T-helper 22 cell (primary cell): ENCODE measurements at places on chromosomes 5 and 9.

GRCh38 chr9:37300620-37301019 lies 121.9 kb upstream of the GRHPR start:
- DNase-seq, result no peak

GRCh38 chr9:137757613-137758029 lies 120.0 kb upstream of the CACNA1B start:
- DNase-seq, result no peak

DNA sequence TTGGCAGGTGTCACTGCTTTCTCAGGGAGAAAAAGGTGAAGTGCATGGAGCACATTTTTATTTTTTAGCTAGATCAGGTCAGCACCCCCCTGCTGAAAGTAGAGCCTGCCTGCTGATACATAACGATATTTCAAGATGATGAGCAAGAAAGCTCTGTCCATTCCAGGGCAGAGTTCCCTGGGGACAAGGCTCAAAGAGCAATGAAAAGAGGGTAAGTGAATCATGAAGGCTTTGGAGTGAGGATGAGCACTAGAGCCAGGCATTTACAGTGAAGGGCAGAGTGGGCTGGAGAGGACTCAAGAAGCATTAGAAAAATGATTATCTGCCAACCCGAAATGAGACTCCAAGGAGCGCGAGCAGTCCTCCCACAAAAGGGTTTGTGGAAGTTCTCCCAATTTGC lies 345.7 kb downstream of the TLE4 start:
- DNase-seq, result no peak

DNA sequence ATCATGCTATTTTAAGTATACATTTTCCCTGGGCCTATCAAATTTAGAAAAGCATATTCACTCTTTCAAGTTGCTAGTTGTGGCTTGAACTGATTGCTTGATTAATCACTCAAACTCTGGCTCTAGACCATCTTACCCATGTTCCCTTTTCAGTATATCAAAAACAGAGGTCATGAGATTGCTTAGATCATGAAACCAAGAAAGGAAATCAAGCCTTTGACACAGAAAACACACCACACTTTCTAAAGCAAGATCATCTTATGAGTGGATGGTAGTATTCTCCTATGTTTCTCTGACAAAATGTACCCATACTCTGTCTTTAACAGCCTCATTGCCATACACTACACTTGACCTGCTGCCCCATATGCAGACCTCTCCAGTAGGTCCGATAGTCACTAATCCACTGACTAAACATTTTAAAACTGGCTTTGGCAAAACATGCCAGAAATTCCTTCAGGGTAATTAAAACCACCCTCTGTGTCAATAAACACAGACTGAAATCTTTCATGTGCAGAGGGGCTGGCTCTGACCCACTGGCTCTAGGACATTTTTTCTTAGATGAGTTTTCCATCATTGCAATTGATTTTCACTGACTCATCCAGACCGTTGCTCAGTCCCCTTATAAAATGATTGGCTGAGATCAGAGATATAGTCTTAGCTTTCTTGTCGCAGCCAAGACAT lies 18.2 kb downstream of the PPP2R2B start:
- DNase-seq, result no peak

DNA sequence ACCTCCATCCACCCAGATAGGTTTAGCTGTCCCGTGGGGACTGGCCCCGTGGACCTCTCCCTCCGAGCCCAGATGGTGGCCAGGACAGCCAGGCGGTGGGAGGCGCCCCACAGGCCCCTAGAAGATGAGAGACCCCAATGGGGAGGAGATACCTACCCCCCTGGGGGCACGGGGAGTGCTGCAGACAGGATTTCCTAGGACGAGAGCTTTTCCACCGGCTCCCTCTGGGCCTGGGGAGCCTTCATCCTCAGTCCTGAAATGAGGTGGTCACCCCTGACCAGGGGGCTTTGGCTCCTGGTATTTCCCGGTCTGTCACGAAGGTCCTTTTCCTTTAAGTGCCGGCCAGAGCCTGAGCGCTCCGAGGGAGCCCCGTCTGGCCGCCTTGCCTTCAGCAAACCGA lies 46.8 kb downstream of the MRPL36 start:
- DNase-seq, result no peak

- no peak for DNase-seq
Observed at GRCh38 chr9:131562032-131562959, 17.0 kb downstream of the PRRT1B start.

DNA sequence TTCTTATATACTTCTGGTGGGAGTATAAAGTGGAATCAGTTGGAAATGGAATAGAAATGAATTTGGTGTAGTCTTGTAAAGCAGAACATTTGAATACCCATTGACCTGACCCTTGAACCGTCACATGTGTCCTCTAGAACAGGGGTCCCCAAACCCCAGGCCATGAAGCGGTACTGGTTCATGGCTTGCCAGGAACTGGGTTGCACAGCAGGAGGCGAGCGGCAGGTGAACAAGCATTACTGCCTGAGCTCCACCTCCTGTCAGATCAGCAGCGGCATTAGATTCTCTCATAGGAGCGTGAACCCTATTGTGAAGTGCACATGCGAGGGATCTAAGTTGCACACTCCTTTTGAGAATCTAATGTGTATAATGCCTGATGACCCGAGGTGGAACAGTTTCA lies 80.0 kb downstream of the RANBP17 start:
- DNase-seq, result no peak

DNA sequence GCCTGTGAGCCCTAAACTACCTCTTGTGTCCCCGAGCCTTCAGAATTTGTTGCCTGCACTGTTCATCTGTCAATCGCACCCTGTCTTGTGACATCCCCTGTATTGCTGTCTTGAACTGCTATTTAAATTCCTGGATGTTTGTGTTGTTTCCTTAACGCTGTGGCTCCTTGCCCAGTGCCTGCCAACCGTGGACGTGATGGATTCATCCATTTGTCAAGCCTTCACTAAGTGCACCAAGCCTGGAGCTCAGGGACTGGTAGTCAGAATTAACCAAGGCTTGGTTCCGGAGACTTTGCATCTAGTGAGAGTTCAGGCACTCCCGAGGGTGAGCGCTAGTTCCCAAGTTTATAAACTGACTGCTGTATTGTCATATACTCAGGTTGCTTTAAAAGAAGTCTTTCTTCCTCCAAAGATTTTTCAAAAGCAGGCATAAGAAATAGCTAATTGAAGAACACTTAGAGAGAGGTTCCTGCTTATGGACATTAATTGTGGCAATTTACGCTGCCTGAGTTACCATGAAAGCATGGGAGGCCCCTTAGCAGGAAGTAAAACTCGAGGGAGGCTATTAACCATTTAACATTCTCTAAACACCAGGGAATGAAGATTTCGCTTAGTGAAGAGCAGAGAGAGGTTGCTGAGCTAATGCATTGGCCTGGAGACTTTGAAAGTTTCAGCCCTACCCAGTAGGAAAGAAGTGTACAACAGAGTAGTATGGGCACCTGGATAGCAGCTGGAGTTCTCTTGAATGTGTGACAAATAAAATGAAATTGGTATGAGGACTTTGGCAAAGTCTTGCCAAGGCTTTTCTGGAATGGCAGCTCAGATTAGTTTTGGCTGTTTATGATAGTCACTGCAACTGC lies 29.0 kb downstream of the RGS3 start:
- no peak for DNase-seq

GRCh38 chr5:179769271-179769670 lies 24.5 kb upstream of the LTC4S start:
- no peak for DNase-seq

GRCh38 chr9:21904776-21905175 lies 89.4 kb downstream of the CDKN2A start:
- DNase-seq, result no peak

- no peak for DNase-seq
Observed at GRCh38 chr9:97480749-97481148, 20.7 kb upstream of the TMOD1 start.

DNA sequence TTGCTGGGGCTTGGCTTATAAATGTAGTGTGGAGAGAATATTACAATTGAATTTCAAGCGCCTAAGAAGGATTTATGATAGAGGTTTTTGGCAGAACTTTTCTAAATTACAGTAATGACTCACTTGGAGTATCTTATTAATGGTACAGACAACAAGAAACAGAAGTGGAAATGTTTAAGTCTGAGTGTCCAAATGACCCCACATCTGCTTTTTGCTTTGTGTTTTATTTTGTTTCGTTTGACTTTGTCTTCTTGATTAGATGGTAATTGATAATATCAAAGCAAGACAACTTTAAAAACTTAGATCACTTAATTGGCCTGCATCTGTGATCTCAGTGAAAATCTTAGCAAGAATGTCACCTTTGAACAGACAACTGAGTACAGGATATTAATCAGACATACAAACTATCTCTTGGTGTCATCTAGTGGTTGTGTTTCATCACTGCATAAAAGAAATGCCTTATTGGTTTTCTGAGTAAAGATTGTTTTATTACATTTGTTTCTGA lies 577.4 kb downstream of the ISL1 start:
- DNase-seq, result no peak

- DNase-seq, result no peak
Observed at GRCh38 chr9:133120501-133121197, 391 bp downstream of the RALGDS start.

DNA sequence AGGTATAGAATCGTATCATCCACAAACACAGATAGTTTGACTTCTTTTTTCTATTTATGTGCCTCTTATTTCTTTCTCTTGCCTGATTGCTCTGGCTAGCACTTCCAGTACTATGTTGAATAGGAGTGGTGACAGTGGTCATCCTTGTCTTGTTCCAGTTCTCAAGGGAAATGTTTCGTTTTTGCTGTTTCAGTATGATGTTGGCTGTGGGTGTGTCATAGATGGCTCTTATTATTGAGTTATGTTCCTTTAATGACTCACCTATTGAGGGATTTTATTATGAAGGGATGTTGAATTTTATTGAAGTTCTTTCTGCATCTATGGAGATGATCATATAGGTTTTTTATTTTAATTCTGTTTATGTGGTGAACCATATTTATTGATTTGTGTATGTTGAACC lies 70.3 kb downstream of the ENC1 start:
- DNase-seq, result no peak

DNA sequence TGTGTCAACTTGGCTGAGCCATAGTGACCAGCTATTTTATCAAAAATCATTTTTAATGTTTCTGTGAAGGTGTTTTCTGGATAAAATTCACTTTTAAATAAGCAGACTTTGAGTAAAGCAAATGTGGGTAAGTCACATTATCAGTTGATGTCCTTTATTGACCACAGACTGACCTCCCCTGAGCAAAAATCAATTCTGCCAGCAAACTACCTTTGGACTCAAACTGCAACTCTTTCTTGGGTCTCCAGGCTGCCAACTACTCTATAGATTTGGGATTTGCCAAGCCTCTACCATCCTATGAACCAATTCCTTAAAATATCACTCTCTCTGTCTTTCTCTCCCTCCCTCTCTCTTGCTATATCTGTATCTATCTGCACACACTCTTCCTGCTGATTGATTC lies 1571.7 kb upstream of the NUDT12 start:
- no peak for DNase-seq

- no peak for DNase-seq
Observed at GRCh38 chr5:62090953-62091352, 215.1 kb upstream of the KIF2A start.

GRCh38 chr9:104027295-104027694 lies 66.8 kb upstream of the SMC2 start:
- no peak for DNase-seq

DNA sequence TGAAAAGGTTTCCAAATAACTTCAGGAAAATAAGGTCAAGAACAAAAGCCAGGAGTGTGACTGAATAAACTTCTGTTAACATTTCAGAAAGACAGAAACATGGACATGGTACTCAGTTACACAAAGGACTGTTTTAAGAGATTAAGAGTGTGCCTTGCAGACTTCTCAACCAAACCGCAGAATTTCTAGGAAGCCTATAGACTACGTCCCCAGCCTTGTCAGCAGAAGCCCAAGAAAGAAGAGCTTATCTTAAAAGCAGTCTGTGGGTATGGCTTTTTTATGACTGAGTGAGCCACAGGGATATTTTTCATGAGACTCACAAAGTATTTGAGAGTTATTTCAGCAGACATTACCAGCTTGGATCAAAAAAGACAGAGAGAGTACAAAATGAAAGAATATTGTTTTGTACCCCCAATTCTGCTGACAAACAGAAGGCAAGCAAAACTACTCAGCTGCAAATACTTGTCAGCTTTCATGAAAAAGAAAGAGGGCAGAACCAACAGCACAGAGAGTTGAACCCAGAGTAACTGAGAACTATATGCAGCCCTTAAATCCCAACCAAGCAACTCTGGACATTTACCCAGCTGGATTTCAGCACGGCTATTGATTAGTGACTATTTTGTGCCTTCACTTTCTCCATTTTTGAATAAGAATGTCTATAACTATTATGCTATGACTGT lies 711.0 kb upstream of the CTNND2 start:
- no peak for DNase-seq

GRCh38 chr9:82110881-82111280 lies 122.3 kb downstream of the SPATA31D1 start:
- no peak for DNase-seq
